Trophoblast cell (in vitro differentiated cells and primary cell): ENCODE measurements at places on chromosomes 2 and 18.

- no peaks in the 10 kb centered on the region for H3K4me1 ChIP-seq
- no peaks in the 10 kb centered on the region for H3K27me3 ChIP-seq
- DNase-seq: no peak
- H3K36me3 ChIP-seq: no peaks in the 10 kb centered on the region
- H3K4me3 ChIP-seq: no peak overlapping the region
These were observed 445 bp downstream of the C1GALT1C1L start for GRCh38 chr2:43675646-43676321.

- no peak overlapping the region for H3K4me3 ChIP-seq
- H3K27ac ChIP-seq: no peak overlapping the region
- peaks cover 6% of the 10 kb centered on the region for H3K4me1 ChIP-seq
- H3K27me3 ChIP-seq: no peaks in the 10 kb centered on the region
- DNase-seq: no peak
- no peaks in the 10 kb centered on the region for H3K36me3 ChIP-seq
These were observed 251.3 kb downstream of the DYSF start for GRCh38 chr2:71704688-71705087.

DNA sequence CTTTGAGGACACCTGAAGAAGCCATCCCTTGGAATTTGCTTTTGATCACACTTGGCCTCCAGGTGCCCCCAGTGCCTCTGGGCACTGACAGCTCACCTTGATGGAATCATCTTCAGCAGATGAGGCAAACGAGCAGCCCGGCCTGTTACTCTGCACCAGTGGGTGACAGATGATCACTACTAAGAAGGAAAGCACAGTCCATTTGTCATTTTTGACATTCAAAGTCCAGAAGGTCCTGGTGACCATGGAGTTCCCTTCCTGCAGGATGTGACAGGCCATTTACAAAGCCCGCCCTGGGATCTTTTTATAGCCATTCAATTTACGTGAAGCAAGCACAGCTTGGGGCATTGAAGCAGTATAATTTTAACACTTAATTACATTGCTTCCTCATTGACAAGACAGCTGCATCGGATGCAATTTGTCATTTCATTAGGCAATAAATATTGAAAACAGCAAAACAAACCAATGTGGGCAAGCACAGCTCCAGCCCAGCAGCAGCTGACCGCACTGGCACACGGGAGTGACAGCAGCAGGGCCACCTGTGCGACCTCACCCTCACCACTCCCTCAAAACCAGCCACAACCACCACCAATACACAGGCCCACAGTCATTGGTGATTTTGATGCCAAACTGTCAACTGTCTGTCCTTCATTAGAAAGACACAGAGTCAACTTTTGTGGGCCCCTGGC lies 76.0 kb upstream of the SLC66A3 start:
- H3K4me3 ChIP-seq: peak overlapping the region; percentile 42
- H3K27me3 ChIP-seq: no peaks in the 10 kb centered on the region
- H3K27ac ChIP-seq: no peak overlapping the region
- no peaks in the 10 kb centered on the region for H3K36me3 ChIP-seq
- peak; percentile 59 for DNase-seq

DNA sequence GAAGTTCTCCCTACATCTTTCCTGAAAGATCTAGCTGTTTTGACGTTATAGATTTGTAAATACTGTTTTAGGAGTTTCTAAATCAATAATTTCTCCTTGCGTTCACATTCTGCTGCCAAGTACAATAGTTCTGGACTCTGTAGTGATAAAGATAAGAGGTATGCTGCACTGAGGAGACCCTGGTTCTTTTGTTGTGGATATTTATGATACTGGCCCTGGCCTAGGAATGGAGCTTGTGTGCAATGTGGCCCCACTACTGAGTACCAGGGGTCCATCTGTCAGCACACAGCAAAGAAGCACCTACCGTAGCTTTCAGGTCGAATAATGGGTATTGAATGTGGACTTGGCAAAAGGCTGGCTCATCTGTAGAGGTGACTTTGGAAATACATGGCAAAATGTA lies 85.0 kb downstream of the MAP3K20 start:
- DNase-seq: no peak
- H3K36me3 ChIP-seq: no peaks in the 10 kb centered on the region
- H3K4me1 ChIP-seq: peaks cover 2% of the 10 kb centered on the region
- no peaks in the 10 kb centered on the region for H3K27me3 ChIP-seq

DNA sequence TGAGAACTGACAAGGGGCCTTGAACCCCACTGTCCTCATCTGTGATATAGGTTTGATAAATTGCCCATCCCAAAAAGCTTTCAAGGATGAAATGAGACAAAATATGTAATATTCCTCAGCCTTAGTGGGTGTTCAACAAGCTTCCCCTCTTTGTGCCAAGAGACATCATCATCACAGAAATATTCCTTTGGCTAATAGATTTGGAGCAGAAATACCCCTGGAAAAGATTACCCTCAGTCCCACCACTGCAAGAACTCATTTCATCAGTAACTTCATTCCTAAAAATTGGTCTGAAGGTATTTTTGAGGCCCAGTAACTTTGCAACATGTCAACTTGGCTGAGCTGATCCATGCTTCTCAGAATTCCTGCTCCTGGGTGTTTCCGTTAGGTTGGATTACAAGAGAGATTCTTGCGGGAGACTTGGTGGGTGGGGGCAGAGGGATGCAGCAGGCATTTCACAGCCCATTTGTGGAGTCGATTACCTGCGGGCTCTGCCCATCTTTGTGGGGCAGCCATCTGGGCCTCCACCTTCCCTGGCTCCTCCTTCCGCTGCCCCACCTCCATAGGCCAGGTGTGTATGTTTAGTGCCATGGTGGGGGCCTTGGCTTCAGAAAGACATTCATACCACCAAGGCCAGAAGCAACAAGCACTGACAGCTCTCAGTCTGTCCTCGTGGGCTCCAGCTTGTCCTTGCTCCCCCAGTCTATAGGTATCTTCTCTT lies 263.9 kb downstream of the GLI2 start:
- H3K36me3 ChIP-seq: no peaks in the 10 kb centered on the region
- no peak overlapping the region for H3K4me3 ChIP-seq
- no peak overlapping the region for H3K27ac ChIP-seq
- H3K4me1 ChIP-seq: no peaks in the 10 kb centered on the region
- H3K27me3 ChIP-seq: no peaks in the 10 kb centered on the region
- DNase-seq: no peak

GRCh38 chr2:102094917-102095316 lies 47.6 kb upstream of the IL1R1 start:
- no peak overlapping the region for H3K27ac ChIP-seq
- H3K36me3 ChIP-seq: no peaks in the 10 kb centered on the region
- peak; percentile 99 for DNase-seq
- H3K27me3 ChIP-seq: no peaks in the 10 kb centered on the region
- H3K4me1 ChIP-seq: peaks cover 10% of the 10 kb centered on the region

DNA sequence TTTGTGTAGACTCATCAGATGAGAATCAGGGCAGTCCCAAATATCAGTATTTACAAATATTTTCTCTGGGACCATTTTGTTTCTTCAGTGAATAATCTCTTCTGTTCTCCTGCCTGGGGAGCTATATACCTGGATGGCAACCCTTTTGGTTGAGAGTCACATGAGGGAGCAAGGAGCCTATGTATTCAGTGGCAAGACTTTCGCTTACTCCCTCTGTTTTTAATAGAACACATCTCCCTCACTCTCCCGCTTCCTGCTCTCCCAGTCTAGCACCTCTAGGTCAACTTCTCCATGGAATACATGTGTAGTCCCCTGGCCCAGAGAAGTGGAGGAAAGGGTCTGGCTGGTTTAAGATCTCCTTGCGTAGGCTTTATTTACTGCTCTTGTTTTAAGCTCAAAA lies 600.3 kb downstream of the CCDC85A start:
- no peak overlapping the region for H3K27ac ChIP-seq
- no peak overlapping the region for H3K4me3 ChIP-seq
- no peak for DNase-seq
- no peaks in the 10 kb centered on the region for H3K27me3 ChIP-seq
- H3K36me3 ChIP-seq: no peaks in the 10 kb centered on the region

DNA sequence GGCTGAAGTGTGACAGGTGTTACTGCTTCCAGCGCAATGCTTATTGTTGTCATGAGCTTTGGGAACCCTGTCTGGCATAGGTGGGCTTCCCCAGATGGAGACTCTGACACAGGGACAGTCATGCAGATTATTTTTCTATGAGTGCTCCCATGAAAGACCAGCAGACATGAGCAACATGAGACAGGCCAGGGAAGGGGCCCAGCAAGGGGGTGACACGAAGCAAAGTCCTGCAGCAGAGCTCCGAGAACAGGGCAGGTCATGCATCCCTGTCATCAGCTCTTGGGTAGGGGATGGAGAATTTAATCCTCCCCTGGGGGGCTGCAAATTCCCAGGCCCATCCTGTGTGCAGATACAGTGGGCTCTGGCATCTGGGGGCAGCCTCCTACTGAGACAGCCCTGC lies 77.4 kb downstream of the CTAGE1 start:
- no peaks in the 10 kb centered on the region for H3K4me1 ChIP-seq
- no peaks in the 10 kb centered on the region for H3K36me3 ChIP-seq
- no peak overlapping the region for H3K4me3 ChIP-seq
- DNase-seq: no peak

DNA sequence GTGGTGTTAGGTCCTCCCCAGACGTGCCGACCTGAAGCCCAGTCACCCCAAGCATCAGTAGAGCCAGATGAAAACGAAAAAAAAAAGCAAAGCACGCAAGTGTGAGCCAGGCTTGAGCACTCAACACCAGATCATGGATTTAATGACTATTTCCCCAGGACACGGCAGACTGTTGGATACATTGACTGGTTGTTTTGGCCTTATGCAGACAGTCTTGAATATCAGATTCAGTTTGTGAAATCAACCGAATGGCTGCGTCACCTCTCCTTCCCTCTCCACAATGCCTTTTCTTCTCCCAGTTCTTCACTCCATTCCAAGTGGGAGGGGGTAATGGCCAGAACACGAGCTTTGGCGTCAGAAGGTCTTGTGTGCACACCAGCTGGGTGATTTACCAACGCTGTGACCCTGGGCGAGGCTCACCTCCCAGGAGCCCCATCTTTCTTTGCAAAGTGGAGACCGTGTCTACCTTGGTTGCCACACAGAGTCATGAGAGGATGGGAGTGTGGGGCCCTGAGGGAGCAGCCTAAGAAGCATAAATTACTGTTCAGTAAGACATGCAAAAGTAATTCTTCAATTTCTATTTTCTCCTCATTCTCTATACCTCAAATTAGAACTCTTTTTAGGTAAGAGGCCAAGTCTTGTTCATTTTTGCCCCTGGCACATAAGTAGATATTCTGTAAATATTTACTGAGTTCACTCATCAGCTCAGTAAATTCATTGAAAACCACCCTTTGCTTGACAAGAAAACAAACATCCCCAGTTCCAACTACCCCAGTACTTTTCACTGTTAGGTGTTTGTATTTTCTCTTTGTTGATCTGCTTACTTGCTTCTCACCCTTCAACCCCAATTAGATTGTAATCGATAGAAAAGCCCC lies 181.1 kb upstream of the COPS8 start:
- H3K36me3 ChIP-seq: no peaks in the 10 kb centered on the region
- H3K4me3 ChIP-seq: no peak overlapping the region
- peaks cover 6% of the 10 kb centered on the region for H3K4me1 ChIP-seq
- no peak for DNase-seq
- no peaks in the 10 kb centered on the region for H3K27me3 ChIP-seq

- no peaks in the 10 kb centered on the region for H3K27me3 ChIP-seq
- DNase-seq: no peak
- H3K4me1 ChIP-seq: no peaks in the 10 kb centered on the region
- H3K36me3 ChIP-seq: no peaks in the 10 kb centered on the region
These were observed 305.2 kb downstream of the CDH2 start for GRCh38 chr18:27871726-27872125.

DNA sequence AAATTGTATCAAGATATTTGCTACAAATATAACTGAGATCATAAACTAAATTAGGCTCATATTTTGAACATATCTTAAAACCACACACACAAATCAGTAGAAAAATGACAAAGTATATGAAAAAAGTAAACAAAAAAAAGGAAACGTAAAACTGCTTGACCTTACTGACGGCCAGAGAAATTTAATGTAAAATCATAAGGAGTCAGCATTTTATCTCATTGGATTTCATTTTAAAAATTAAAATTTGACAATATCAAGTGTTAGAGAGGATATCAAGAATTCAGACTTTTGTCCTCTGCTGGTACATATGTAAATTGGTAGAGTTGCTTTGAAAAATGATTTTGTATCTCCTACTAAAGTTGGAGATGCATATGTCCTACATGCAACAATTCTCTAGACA lies 209.2 kb upstream of the ZC3H15 start:
- no peaks in the 10 kb centered on the region for H3K27me3 ChIP-seq
- no peaks in the 10 kb centered on the region for H3K36me3 ChIP-seq
- no peaks in the 10 kb centered on the region for H3K4me1 ChIP-seq
- H3K27ac ChIP-seq: no peak overlapping the region
- H3K4me3 ChIP-seq: no peak overlapping the region
- DNase-seq: no peak

DNA sequence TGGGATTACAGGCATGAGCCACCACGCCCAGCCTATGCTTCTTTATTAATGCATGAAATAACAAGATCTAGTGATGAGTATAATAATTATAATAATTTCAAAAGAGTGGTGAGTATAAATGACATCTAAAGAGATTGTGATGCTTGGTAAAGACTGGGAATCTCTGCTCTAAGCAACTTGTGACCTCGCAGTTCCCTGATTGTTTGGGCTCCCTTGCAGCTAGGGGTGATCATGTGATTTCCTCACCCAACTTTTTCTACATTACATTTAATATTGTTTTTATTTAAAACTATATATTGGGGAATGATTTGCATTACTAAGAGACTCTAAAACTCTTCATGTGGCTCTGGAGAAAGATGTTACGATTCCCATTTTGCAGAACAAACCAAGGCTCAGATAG lies 4.1 kb upstream of the PPM1B start:
- no peaks in the 10 kb centered on the region for H3K4me1 ChIP-seq
- no peaks in the 10 kb centered on the region for H3K27me3 ChIP-seq
- no peak overlapping the region for H3K4me3 ChIP-seq
- no peak overlapping the region for H3K27ac ChIP-seq
- H3K36me3 ChIP-seq: no peaks in the 10 kb centered on the region
- no peak for DNase-seq

DNA sequence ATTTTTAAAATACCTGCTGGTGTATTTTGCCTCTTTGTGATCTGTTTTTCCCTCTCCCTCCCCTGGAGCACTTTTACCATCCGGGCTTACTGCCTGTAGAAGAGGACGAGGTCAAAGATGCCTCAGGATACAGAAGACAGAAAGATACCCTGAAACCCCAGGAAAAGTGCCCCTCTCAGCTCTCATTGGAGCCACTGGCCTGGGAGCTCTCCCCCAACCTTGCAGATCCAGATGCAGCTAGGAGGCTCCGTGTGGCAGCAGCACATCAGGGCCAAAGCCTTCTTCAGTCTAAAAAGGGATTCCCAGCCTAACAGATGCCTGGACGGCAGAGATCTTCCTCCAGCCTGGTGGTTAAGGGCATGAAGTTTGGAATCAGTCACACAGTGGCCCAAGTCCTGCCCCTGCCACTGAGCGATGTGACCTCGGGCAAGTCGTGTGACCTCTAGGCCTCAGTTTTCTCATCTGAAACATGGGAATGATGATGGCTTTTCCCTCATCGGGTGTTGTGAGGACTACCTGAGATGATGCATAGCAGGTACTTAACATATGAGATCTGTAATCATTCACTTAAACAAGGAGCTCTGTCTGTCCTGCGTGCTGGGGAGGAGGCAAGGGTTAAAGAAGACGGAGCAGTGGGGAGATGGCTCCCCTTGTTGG lies 239.4 kb downstream of the DYSF start:
- no peaks in the 10 kb centered on the region for H3K27me3 ChIP-seq
- no peak overlapping the region for H3K27ac ChIP-seq
- H3K4me3 ChIP-seq: no peak overlapping the region

GRCh38 chr2:118569876-118570535 lies 277.4 kb downstream of the EN1 start:
- peaks cover 13% of the 10 kb centered on the region for H3K4me1 ChIP-seq
- H3K27ac ChIP-seq: peak overlapping the region; percentile 68
- DNase-seq: no peak
- no peaks in the 10 kb centered on the region for H3K36me3 ChIP-seq
- H3K4me3 ChIP-seq: no peak overlapping the region

- H3K4me3 ChIP-seq: no peak overlapping the region
- no peaks in the 10 kb centered on the region for H3K4me1 ChIP-seq
- no peak overlapping the region for H3K27ac ChIP-seq
These were observed 48.9 kb downstream of the DARS1 start for GRCh38 chr2:135936524-135936923.
